A549 treated with GW870086 at 1 μM for 4 hours (cell line): ENCODE measurements at places on chromosomes 7 and 10. TPM values are rescaled to one million over a fixed set of nuclear protein-coding genes. Genes with fewer than 3 reads are reported as not detected.

Gene DRGX
- 0.05 TPM in 1 of 5 replicates, not detected in the others for total RNA-seq

Gene PLPP4
- 0.28 to 0.42 TPM in 2 of 5 replicates, not detected in the others for total RNA-seq

Gene EBLN1
- 0.16 TPM in 1 of 5 replicates, not detected in the others for total RNA-seq

Gene ZDHHC6
- 27.1 to 30.3 TPM (median 28.3 TPM) in 5 replicates for total RNA-seq
